Cortex of kidney (tissue), 1 donor: ENCODE measurements at places on chromosomes 2 and 18.

GRCh38 chr2:133489146-133489545, 79.1 kb downstream of the NCKAP5 start:
- no peak for DNase-seq

DNA sequence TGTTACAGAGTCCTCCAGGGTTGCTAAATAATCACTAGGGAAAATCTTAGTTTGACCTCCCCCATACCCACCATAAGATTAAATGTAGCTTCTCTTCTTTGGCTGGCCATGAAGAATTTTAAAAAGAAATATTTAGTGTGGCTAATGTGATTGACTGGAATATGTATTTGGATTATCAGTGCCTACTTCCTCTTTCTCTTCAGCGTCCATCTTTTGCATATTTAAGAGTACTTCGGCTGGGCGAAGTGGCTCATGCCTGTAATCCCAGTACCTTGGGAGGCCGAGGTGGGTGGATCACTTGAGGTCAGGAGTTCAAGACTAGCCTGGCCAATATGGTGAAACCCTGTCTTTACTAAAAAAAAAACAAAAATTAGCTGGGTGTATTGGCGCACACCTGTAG, 28.8 kb downstream of the ADAM23 start:
- no peak for DNase-seq

DNA sequence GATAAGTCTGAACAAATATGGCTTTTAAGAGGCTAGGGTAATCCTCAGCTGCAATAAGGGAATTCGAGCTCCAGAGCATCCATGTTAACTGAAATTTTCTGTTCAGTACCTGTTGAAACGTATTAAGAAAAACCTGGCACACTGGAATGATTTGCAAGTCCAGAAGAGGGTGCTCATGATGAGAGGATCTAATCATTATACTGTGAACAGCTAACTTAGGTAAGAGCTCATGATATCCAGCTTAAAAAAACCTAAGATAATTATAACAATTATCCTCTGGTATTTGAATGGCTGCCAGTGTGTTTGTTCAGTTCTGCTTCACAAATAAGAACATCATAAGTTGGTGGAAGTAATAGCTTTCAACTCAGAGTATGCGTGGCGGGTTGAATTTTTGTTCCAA, 1118.3 kb upstream of the DDX18 start:
- no peak for DNase-seq

- DNase-seq, result no peak
These were observed 320.5 kb downstream of the DPP10 start for GRCh38 chr2:114762986-114763385.

DNA sequence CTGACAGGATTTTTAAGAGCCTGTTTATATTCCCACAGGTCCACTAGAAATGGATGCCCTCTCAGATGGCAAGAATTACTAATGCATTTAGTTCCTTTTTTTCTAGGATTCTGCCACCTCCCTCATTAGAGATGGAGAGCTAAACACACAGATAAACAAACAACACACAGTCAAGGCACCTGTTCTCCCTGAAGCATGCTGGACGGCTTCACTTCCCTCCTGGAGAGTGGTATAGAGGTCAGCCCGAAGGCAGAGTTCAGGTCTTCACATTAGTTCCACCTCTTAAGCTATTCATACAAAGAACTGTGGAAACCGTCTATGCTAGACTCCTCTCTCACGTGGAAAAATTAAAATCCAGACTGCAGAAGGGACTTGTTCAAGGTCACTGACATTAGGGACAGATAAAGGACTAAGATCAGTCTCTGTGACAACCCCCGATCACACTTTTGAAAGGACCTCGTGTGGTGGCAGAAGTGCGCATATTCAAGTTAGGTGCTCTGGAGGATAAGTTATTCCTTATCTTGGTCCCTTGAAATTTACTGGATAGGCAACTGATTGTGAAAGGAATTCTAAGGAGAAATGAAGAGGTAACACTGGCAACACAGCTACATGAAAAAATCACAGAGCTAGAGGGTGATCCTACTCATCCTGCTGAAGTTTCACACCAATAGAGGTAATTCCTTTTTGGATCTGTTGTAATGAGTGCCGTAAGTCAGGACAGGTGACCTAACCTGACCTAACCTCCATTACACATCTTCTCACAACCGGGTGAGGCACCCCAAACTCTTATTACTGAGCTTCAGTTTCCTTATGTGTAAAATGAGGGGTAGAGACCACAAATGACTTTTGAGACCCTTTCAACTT, 75.1 kb downstream of the SPRED2 start:
- DNase-seq, result no peak

- no peak for DNase-seq
These were observed 51.7 kb upstream of the ATP5MC3 start for GRCh38 chr2:175233135-175233719.

GRCh38 chr2:31020713-31021112, 117.5 kb downstream of the GALNT14 start:
- no peak for DNase-seq

GRCh38 chr2:179239195-179239594, 25.4 kb downstream of the SESTD1 start:
- DNase-seq, result no peak

GRCh38 chr2:8558096-8558495, 123.8 kb upstream of the ID2 start:
- no peak for DNase-seq
